ENCODE measurements at places on chromosomes 6 and 20. TPM values are rescaled to one million over a fixed set of nuclear protein-coding genes. Genes with fewer than 3 reads are reported as not detected.

DNA sequence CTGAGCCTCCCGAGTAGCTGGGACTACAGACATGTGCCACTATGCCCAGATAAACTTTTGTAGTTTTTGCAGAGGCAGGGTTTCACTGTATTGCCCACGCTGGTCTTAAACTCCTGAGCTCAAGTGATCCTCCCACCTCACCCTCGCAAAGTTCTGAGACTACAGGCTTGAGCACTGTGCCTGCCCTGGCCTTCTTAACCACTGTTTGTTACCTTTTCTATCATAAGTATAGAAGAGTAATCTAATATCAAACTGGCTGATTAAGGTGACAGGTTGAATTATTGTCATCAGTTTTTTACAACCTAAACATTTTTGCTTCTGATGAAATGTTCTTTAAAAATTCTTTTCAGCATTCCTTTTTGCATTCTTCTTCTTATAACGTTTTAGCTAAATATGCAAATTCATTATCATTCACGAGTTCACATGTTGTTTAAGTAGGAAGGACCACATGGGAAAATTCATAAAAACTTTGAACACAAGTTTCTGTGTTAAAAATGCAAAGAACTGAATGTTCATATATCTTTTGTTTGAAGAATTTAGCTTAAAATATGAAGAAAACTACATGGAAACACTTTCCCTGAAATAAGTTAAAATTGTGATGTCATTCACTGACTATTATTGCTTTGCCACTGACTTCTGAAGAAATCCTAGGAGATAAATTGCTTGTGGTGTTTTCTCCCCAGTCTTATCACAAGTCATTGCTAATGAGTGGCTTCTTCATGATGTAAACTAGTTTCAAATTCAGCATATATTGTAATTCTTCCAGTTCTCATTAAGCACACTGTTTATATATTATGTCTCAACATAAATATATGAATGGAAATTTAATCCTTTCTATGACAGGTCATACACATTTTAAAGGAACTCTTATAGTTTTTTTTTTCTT lies 106.7 kb downstream of the ADGRB3 start:
- no peak overlapping the region for H3K4me3 ChIP-seq
- no peaks in the 10 kb centered on the region for H3K36me3 ChIP-seq
- no peaks in the 10 kb centered on the region for H3K4me1 ChIP-seq

DNA sequence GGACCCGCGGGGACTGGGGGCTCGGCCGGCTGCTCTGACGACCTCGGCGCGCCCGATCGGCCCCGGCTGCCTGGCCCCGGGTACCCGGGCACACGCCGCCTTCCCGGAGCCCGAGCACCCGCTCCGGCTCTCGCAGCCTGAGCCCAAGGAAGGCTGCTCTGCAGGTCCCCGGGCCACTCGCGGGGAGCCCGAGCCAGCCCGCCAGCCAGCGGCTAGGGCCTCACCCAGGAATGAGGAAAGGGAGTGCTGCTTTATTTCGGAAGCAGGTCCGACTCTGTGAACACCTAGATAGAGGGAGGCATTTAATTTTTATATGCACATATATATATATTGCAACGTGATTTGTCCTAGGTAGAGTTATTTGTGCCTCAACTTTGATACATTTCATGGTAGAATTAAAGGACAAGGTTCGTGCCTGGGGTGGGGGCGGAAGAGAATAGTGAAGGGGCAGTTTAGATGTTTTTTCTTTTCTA lies 15.5 kb downstream of the FOXA2 start:
- H3K4me3 ChIP-seq = peak overlapping the region; percentile 43
- H3K27me3 ChIP-seq = peaks cover 6% of the 10 kb centered on the region
- no peaks in the 10 kb centered on the region for H3K36me3 ChIP-seq
- H3K4me1 ChIP-seq = no peaks in the 10 kb centered on the region
- peak; percentile 85 for DNase-seq

DNA sequence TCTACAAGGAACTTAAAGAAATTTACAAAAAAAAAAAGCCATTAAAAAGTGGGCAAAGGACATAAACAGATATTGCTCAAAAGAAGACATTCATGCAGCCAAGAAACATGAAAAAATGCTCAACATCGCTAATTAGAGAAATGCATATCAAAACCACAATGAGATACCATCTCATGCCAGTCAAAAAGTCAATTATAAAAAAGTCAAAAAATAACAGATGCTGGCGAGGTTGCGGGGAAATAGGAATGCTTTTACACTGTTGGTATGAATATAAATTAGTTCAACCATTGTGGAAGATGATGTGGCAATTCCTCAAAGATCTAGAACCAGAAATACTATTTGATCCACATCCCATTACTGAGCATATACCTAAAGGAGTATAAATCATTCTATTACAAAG lies 411.9 kb upstream of the MARCKS start:
- H3K36me3 ChIP-seq = no peaks in the 10 kb centered on the region
- H3K27ac ChIP-seq = no peak overlapping the region
- no peaks in the 10 kb centered on the region for H3K27me3 ChIP-seq
- H3K4me3 ChIP-seq = no peak overlapping the region

DNA sequence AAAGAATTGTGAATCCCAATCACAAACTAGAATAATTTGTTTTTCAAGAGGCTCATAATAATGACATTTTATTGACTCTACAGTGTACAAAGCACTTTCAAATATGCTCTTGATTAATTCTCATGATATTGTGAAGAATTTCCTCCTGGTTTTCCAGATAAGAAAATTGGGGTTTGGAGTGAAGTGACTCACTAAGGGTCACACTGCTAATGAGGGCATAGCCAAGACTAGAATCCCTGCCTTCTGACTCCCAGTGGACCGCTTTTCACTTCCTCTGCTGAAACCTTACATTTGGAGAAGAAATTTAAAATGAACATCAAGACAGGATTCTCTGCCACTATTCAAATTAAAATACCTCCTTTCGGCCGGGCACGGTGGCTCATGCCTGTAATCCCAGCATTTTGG lies 38.3 kb upstream of the LTV1 start:
- H3K27ac ChIP-seq = no peak overlapping the region
- no peaks in the 10 kb centered on the region for H3K4me1 ChIP-seq
- H3K4me3 ChIP-seq = no peak overlapping the region

The TRIM15 gene
- total RNA-seq = not detected

The LST1 gene
- 29.2 TPM for total RNA-seq

The GPR63 gene
- 0.30 TPM for total RNA-seq

The ZC3H12D gene
- 1.4 TPM for total RNA-seq
